Thoracic aorta (tissue), 2 donors: ENCODE measurements at places on chromosomes 13 and 19. TPM values are rescaled to one million over a fixed set of nuclear protein-coding genes. Genes with fewer than 3 reads are reported as not detected.

GRCh38 chr13:31674051-31674450, 65.3 kb upstream of the RXFP2 start:
- no peak for DNase-seq

Gene PEAK3
- 3.0 TPM for total RNA-seq

GRCh38 chr19:18457483-18458331, 19.8 kb upstream of the ISYNA1 start:
- no peak for DNase-seq

DNA sequence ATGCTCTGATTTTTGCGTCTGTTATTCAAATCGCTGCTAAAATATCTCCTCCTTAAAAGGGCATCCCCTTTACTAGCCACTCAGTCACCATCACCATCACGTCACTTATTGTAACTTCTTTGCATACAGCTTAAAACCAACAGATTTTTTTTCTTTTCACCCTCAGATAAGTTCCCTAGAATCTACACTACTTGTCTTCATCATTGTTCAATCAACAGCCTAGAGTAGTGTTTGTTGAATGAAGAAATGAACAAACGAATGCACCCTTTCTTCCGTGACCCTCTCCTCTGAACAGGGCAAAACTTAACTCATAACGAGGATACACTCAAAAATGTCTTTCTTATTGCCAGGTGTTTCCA, 1.1 kb upstream of the AKAP11 start:
- no peak for DNase-seq

- no peak for DNase-seq
Observed at GRCh38 chr19:51079481-51080110, 3.1 kb downstream of the KLK14 start.
